Neural crest cell (in vitro differentiated cells): ENCODE measurements at places on chromosomes 11 and 22. TPM values are rescaled to one million over a fixed set of nuclear protein-coding genes. Genes with fewer than 3 reads are reported as not detected.

DNA sequence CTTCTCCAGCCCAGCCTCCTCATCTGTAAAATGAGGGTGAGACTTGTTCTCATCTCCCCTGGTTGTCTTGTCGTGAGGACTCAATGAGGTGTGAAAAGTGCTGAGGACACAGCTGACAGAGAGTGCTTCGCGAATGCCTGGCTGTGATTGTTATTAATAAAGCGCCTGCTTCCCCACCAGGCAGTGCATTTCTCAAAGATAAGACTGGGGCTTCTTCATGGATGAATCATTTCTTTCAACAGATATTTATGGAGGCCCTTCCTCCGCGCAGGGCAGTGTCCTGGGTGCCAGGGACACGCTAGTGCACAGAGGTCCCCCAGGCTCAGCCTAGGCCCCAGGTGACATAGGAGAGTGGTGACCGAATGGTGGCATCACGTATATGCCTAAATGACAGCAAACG is 34.3 kb upstream of the SHISAL1 start:
- H3K4me1 ChIP-seq = no peaks in the 10 kb centered on the region
- H3K4me3 ChIP-seq = no peak overlapping the region
- no peak for DNase-seq
- H3K27me3 ChIP-seq = peaks cover 12% of the 10 kb centered on the region

- DNase-seq = no peak
- H3K36me3 ChIP-seq = peaks cover 2% of the 10 kb centered on the region
- no peak overlapping the region for H3K4me3 ChIP-seq
- no peak overlapping the region for H3K27ac ChIP-seq
- no peaks in the 10 kb centered on the region for H3K27me3 ChIP-seq
- H3K4me1 ChIP-seq = peaks cover 4% of the 10 kb centered on the region
These were observed 61.2 kb upstream of the SUSD2 start for GRCh38 chr22:24120044-24120443.

- no peak for DNase-seq
- no peak overlapping the region for H3K4me3 ChIP-seq
- peaks cover 49% of the 10 kb centered on the region for H3K4me1 ChIP-seq
- no peak overlapping the region for H3K27ac ChIP-seq
These were observed 99.3 kb downstream of the RASSF10 start for GRCh38 chr11:13108416-13108815.

- H3K4me3 ChIP-seq = peak within 1 kb of the TSS; percentile 89
- peaks cover 35% of the 10 kb centered on the region for H3K4me1 ChIP-seq
- H3K27ac ChIP-seq = no peak within 1 kb of the TSS
- peaks cover 47% of the 10 kb centered on the region for H3K27me3 ChIP-seq
These were observed at the start of gene PLAAT5 for GRCh38 chr11:63490551-63491239. TSS of gene PLAAT5 (minus strand) at chr11:63491167. CDS start at chr11:63491034, 133 bp downstream.

- H3K4me3 ChIP-seq = no peak overlapping the region
- H3K27ac ChIP-seq = no peak overlapping the region
- peaks cover 25% of the 10 kb centered on the region for H3K4me1 ChIP-seq
- no peaks in the 10 kb centered on the region for H3K27me3 ChIP-seq
These were observed 3.1 kb upstream of the MYEOV start for GRCh38 chr11:69290806-69291205.

DNA sequence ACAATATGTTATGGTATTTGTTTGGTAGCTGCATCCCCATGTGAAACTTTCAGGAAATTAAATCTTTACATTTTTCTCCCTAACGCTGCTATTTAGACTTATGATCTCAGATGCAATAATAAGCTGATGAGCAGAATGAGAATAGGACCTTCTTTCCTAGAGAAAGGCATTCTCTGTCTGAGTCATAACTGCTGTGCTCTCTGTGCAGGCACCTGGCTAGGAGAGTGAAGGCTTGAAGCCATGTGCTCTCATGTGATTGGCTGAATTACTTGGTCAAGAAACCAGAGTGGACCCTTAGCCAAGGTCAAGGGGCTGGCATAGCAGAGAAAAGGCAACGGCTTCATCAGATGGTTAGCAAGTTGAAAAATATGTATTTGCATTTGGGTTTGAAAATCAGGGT is 185.0 kb downstream of the ADAMTS15 start:
- H3K27me3 ChIP-seq = no peaks in the 10 kb centered on the region
- no peak overlapping the region for H3K27ac ChIP-seq
- no peak overlapping the region for H3K4me3 ChIP-seq
- peaks cover 3% of the 10 kb centered on the region for H3K4me1 ChIP-seq
- no peaks in the 10 kb centered on the region for H3K36me3 ChIP-seq

- no peak for DNase-seq
- H3K27me3 ChIP-seq = peaks cover 4% of the 10 kb centered on the region
- H3K36me3 ChIP-seq = no peaks in the 10 kb centered on the region
- no peak overlapping the region for H3K27ac ChIP-seq
- H3K4me1 ChIP-seq = peaks cover 8% of the 10 kb centered on the region
These were observed 72.1 kb downstream of the JRKL start for GRCh38 chr11:96461871-96462270.

DNA sequence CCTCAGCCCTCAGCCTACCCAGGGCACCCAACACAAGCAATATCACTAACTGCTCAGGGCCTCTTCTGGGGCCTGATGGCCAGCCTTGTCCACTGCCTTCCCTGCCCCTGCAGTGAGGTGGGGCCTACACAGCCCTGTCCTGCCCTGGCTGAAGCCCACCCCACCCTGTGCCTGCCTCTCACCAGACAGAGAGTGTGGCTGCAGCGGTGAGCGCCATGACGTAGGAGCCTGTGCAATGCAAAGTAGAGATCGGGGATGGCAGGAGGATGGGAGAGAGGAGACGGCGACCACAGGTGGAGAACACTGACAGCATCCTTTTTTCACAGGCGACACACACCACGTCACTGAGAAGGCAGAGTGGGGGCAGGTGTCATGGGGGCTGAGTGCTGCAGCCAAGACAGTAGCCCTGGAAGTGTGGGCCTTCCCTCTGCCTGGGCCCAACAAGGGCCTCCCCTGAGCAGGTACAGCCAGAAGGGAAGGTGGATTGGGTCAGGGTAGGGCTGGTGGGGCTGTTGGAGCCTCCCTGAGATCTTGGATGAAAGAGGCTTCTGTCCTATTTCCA is 65.3 kb upstream of the CLTCL1 start:
- no peak overlapping the region for H3K4me3 ChIP-seq
- no peak for DNase-seq
- H3K4me1 ChIP-seq = no peaks in the 10 kb centered on the region
- H3K27me3 ChIP-seq = no peaks in the 10 kb centered on the region
- peaks cover 13% of the 10 kb centered on the region for H3K36me3 ChIP-seq

- H3K4me3 ChIP-seq = no peak overlapping the region
- H3K27me3 ChIP-seq = peaks cover 11% of the 10 kb centered on the region
- no peak for DNase-seq
- peaks cover 4% of the 10 kb centered on the region for H3K4me1 ChIP-seq
- H3K27ac ChIP-seq = peak overlapping the region; percentile 31
These were observed 31.9 kb downstream of the DSCAML1 start for GRCh38 chr11:117765068-117765467.

- no peak overlapping the region for H3K27ac ChIP-seq
- no peak overlapping the region for H3K4me3 ChIP-seq
- H3K36me3 ChIP-seq = no peaks in the 10 kb centered on the region
- H3K4me1 ChIP-seq = no peaks in the 10 kb centered on the region
These were observed 861.3 kb downstream of the TBC1D22A start for GRCh38 chr22:47623763-47624148.

DNA sequence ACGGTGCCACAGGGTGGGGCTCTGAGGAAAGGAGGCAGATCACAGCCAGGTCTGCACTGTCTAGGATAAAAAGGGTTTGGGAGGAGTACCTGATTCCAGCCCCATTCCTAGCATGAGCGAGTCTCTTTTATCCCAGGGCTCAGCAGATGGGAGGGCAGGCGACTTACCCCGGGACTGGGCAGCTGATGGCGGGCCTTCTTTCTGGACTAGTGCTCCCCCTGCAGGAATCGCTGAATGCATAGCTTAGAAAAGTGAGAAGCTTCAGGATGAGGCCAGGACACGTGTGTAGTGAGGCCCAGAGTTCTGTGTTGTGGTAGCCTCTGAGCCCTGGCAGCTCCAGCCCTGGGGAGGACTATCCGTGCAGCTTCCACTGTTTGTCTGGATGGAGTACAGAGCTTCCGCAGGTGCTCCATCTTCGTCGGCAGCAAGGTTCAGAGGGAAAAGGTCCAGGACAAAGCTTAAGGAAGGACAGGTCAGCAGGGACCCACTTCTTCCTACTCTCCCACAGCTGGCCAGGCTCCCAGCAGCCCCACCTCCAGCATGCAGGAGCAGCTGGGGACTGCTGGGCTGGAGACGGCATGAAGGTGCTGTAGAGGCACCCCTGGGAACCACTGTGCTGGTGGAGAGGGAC is 30.4 kb downstream of the COMMD9 start:
- H3K27me3 ChIP-seq = peaks cover 2% of the 10 kb centered on the region
- no peak overlapping the region for H3K27ac ChIP-seq
- no peaks in the 10 kb centered on the region for H3K36me3 ChIP-seq
- H3K4me1 ChIP-seq = peaks cover 10% of the 10 kb centered on the region
- no peak overlapping the region for H3K4me3 ChIP-seq

DNA sequence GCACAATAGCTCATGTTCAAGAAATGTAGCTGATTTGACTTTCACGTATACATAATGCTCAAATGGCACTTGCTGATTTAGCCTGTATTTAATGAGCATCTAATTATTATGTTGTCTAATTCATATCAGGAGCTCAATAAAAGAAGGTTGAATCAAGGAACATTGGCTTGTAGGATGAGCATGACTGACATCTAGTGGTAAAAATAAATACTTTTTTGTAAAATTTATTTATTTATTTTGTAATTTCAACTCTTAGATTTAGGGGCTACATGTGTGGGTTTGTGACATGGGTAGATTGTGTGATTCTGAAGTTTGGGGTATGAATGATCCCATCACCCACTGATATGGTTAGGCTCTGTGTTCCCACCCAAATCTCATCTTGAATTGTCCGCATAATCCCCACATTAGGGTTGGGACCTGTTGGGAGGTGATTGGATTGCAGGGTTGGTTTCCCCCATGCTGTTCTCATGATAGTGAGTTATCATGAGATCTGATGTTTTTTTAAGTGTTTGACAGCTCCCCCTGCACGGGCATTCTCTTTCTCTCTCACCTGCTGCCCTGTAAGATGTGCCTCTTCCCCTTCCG is 1.7 kb upstream of the OR52E5 start:
- H3K27me3 ChIP-seq = peaks cover 7% of the 10 kb centered on the region
- H3K27ac ChIP-seq = no peak overlapping the region
- H3K4me1 ChIP-seq = no peaks in the 10 kb centered on the region
- no peaks in the 10 kb centered on the region for H3K36me3 ChIP-seq

CRKL gene
- total RNA-seq = 102 and 107 TPM in 2 replicates

PRRG4 gene
- not detected in 2 replicates for total RNA-seq

CASP5 gene
- not detected in 2 replicates for total RNA-seq
